ENCODE measurements at places on chromosomes 4 and X.

DNA sequence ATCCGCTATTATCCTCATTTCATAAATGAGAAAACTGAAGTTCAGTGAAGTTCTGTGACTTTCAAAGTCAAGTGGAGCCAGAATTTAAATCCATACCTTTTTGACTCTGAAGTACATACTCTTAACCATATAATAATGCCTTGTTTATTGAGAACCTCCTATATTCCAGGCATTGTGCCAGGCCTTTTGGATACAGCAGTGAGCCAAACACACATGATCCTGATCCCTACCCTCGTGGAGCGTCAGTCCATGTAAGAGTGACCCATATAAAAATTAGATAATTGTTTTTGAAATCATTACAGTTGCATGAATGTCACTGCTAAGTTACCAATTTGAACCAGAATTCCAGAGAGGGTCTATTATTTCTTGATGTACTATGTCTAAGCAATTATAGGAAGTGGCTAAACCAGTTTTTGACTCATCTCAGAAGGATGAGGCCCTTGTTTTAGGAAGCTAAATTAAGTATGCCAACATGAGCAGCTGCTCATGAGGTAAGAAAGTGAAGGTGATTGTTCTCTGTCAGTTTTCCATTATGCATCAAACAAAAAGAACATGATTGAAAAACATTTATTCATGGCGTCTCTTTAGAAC, 289.5 kb downstream of the GLUD2 start:
- DNase-seq, result no peak

DNA sequence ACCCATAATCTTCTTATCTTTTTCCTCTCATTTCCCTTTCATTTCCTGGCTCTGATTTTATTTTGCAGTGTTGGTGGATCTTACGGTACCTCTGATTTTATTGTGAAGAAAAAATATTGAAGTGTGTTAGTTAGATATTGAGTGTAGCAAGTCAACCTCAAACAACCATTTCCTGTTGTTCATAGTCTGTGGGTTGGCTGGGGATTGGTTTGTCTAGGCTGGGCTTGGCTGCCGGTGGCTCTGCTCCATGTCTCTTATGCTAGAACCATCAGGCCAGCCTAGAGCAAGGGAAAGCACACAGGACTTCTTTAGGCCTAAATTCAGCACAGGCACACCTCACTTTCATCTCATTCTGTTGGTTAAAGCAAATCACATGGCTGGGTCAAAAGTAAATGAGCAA, 383.1 kb upstream of the LCORL start:
- no peak for DNase-seq

GRCh38 chrX:123807835-123808416, 51.9 kb upstream of the XIAP start:
- no peak for DNase-seq

GRCh38 chr4:91471280-91471679, 832.5 kb upstream of the GRID2 start:
- no peak for DNase-seq

GRCh38 chr4:534576-535151, 35.7 kb downstream of the PIGG start:
- DNase-seq, result no peak

- DNase-seq, result no peak
Measured at GRCh38 chrX:51851507-51852085, 41.8 kb upstream of the MAGED1 start.

GRCh38 chr4:73139245-73139644, 69.7 kb upstream of the COX18 start:
- DNase-seq, result no peak

- DNase-seq, result peak; percentile 44
Measured at GRCh38 chr4:154332681-154333421, 158.7 kb downstream of the DCHS2 start.

DNA sequence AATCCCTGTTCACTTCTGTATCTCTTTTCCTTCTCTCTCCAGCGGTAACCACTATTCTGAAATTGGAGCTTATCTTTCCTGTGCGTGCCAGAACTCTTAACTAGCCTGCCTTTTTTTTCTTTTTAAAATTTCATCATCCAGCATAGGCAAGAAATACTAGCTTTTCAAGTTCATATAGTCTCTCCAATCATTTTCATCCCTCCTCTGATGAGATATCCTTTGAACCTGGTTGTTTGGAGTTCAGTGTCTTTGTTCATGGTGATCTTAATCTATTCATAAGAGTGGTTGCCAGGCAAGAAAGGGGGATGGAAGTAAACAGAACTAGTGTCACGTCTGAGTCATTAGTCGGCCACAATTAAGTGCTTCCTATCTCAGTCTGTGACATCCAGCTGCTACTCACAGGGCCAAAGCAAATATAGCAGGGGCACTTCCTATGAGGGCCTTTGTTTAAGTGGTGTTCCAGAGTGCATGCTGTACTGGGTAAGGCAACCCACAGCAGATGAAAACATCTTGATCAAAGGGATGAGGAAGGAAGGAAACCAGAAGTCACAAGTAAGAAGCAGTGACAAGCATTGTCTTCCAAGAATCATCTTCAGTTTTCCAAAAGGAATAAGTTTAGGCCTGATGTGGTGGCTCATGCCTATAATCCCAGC, 56.4 kb upstream of the XIAP start:
- peak; percentile 8 for DNase-seq

DNA sequence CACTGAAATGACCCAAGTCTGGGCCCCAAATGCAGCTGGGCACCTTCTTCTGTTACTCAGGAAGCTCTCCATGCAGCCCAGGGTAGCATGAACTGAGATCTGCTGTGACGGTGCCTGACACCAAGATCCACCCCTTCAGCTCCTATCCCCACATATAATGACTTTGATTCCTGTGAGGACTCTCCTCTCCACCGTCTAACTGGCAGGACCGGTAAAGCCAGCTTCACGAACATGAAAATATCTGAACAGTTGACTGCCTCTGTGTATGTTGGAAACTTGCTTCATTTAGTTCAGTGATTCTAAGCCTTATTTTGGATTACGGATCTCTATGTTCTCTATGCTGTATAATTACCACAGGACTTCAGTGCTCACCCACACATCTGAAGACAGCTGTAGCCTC, 115.5 kb upstream of the TMEM150C start:
- no peak for DNase-seq

DNA sequence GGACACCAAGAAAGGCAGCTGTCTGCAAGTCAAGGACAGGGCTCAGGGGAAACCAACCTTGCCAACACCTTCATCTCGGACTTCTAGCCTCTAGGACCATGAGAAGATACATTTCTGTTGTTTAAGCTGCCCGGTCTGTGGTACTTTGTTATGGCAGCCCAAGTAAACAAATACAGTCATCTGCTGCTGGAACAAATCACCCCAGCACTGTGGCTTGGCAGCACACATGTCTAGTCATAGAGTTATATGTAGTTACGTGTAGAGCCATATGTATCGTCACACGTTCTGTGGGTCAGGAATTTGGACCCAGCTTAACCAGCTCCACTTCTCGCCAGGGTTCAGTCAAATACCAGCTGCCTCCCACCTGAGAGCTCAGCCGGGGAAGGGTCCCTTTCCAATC, 2.5 kb downstream of the HTT-AS start:
- no peak for DNase-seq

GRCh38 chr4:185151296-185151695, 8.2 kb downstream of the SLC25A4 start:
- DNase-seq, result no peak

- DNase-seq, result no peak
Measured at GRCh38 chrX:130799393-130799792, 103.6 kb downstream of the ENOX2 start.

DNA sequence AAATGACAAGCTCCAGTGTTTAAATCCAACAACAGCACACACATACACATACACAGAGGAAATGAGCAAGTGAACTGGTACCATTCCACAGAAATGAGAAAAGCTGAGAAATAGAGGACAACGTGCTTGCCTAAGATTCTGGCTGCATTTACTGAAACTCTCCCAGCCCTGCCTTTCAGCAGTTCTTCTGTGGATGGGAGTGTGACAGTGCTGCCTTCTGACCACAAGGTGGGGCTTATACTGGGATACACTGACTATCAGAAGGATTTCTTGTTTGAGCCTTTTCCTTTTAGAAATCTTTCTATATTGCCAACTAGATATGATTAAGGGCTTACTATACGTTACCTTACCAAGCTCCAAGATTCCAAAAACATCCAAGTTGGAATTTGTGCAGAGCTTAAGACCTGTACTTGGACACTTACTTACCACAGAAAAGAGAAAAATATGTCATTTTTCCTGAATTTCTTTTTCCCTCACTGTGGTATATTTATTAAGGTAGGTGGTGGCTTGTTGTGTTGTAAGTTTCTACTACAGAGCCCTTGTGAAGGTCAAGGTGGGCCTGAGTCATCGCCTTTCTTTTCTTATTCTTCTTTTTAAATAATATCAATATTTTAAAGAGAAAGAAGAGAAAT, 10.7 kb upstream of the CXCL8 start:
- no peak for DNase-seq

- DNase-seq, result no peak
Measured at GRCh38 chr4:968221-968620, 5.1 kb downstream of the DGKQ start.

DNA sequence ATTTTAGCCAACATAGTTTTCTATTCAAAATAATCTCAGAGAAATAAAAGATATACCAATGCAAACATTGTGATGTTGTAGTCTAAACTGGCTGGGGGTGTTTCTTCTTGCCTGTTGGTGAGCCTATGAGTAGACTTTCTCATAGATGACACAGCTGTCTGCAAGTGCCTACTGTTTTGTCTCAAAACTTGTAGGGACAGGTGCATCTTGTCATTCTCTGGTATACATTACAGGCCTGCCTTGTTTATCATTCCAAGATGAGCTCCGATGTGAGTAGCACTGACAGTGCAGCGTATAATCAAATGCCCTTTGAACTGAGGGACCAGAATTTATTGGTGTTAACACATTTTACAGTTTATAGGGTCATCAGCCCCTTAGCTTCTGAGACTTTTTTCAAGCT, 353.8 kb downstream of the PRDM5 start:
- no peak for DNase-seq

DNA sequence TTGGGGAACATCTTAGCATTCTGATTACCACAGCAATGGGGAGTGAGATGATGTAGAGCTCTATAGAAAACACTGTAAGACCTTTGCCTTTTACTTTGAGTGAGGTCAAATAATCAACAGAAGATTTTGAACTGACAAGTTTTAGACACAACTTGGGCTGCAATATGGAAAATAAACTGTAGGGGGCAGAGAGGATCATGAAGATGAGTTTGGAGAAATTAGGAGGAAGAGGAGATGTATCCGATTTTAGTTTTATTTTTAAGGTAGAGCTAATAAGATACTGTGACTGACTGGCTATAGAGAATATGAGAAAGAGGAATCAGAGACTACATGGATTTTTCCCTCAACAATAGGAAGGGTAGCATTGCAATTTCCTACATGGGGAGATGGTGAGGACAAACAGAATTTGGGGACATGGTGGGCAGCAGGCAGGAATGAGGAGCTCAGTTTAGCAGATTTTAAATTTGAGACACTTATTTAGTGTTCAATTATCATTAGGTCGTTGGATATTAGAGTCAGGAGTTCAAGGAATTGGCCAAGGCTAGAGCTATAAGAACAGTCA, 563.1 kb downstream of the INPP4B start:
- peak; percentile 40 for DNase-seq

DNA sequence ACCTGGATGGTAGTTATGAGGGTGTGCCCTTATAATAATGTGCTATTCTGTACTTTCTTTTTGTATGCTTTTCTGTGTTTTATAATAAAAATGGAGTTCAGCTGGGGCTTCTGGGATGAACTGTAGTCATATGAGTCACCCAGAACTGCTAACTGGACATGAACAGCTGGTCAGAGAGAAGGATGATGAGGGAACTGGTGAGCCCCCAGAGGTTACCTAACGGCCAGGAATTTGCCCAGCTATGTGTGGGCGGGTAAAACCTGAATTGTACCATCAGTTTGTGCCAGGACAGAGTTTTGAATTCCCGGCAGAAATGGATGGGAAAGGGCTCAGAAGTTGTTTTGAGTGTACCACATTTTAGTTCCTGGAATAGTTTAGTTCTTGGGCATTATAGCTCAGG, 138.0 kb upstream of the USP9X start:
- DNase-seq, result no peak

All from T-cell (primary cell).